Endothelial cell of coronary artery (primary cell): ENCODE measurements at places on chromosomes 11 and 22. TPM values are rescaled to one million over a fixed set of nuclear protein-coding genes. Genes with fewer than 3 reads are reported as not detected.

The GGTLC3 gene
- not detected in 2 replicates for total RNA-seq

The MAPK8IP2 gene
- 0.09 TPM in 2 replicates for total RNA-seq

The MMP8 gene
- not detected in 2 replicates for total RNA-seq

The HTR3B gene
- total RNA-seq: not detected in 2 replicates

The TRPM5 gene
- not detected in 2 replicates for total RNA-seq

The CDC42BPG gene
- total RNA-seq: 0.09 and 0.18 TPM in 2 replicates

The TP53AIP1 gene
- total RNA-seq: not detected in 2 replicates

The SGSM1 gene
- 0.09 and 0.18 TPM in 2 replicates for total RNA-seq

The FOLR1 gene
- total RNA-seq: not detected in 2 replicates

The SLC22A8 gene
- not detected in 2 replicates for total RNA-seq

The LRRC56 gene
- 0.27 and 0.47 TPM in 2 replicates for total RNA-seq

The NEFH gene
- 0.56 and 0.63 TPM in 2 replicates for total RNA-seq

The CD3D gene
- not detected in 2 replicates for total RNA-seq

The MYO18B gene
- 0.09 and 1.2 TPM in 2 replicates for total RNA-seq

The DEUP1 gene
- not detected in 2 replicates for total RNA-seq

The EFCAB6 gene
- 0.19 and 0.45 TPM in 2 replicates for total RNA-seq

The SHISA8 gene
- not detected in 2 replicates for total RNA-seq

The C11orf91 gene
- 0.38 and 0.54 TPM in 2 replicates for total RNA-seq

The SEPTIN5 gene
- total RNA-seq: 14.2 and 26.4 TPM in 2 replicates

The DCUN1D5 gene
- 63.6 and 66.7 TPM in 2 replicates for total RNA-seq

The OR52E8 gene
- not detected in 2 replicates for total RNA-seq

The HTATIP2 gene
- total RNA-seq: 31.4 and 50.9 TPM in 2 replicates

The OR8G1 gene
- total RNA-seq: not detected in 2 replicates

The CACNA1I gene
- not detected in 2 replicates for total RNA-seq

The LRRN4CL gene
- 0.09 TPM in 2 replicates for total RNA-seq

The GDPD4 gene
- total RNA-seq: not detected in 2 replicates

The BDNF gene
- total RNA-seq: 2.7 and 16.0 TPM in 2 replicates

The ZNF280B gene
- total RNA-seq: 0.36 and 0.56 TPM in 2 replicates

The PELI3 gene
- total RNA-seq: 3.4 and 6.0 TPM in 2 replicates

The OPCML gene
- total RNA-seq: not detected in 2 replicates

The GRAP2 gene
- under 0.01 and 0.45 TPM in 2 replicates for total RNA-seq

The TRAPPC4 gene
- 82.5 and 86.3 TPM in 2 replicates for total RNA-seq

The GPR83 gene
- total RNA-seq: 0.09 TPM in 1 of 2 replicates, not detected in the other

The LUZP2 gene
- total RNA-seq: 0.56 TPM in 1 of 2 replicates, not detected in the other

The EED gene
- 21.0 and 26.4 TPM in 2 replicates for total RNA-seq

The MFRP gene
- under 0.01 TPM in 1 of 2 replicates, not detected in the other for total RNA-seq

The OSBP2 gene
- 5.6 and 7.6 TPM in 2 replicates for total RNA-seq

The ALG8 gene
- 32.5 and 35.3 TPM in 2 replicates for total RNA-seq

The NAALADL1 gene
- 6.1 and 12.3 TPM in 2 replicates for total RNA-seq
